ENCODE measurements at places on chromosomes 11 and 22.
A peak's percentile ranks its signal among the peaks of the same experiment; 100 is the strongest.

GRCh38 chr11:6233984-6234386 lies 451 bp downstream of the FHIP1B start:
- DNase-seq: peak; percentile 49

- peak; percentile 84 for DNase-seq
Observed at GRCh38 chr11:45982656-45983470, 60.4 kb downstream of the LARGE2 start.

- DNase-seq: no peak
Observed at GRCh38 chr11:100543386-100543785, 143.7 kb upstream of the ARHGAP42 start.

DNA sequence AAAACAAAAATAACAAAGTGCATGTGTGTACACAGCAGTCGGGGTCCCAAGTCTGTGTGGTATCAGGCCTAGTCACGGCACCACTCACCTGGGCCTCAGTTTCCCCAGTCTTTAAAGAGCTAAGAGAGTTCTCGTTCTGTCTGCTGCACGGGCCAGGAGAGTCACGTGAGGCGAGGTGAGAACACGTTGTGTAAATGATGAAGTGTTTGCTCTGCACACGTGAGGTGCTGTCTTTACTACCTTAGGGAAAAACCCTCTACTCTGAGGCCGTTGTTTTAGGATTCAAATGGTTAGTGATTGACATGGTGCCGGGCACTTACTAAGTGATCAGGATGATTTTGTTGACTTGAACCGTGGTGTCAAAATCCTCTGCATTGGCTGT lies 86.5 kb upstream of the PPARA start:
- peak; percentile 65 for DNase-seq

- DNase-seq: no peak
Observed at GRCh38 chr11:118275176-118275575, 11.1 kb upstream of the MPZL2 start.

DNA sequence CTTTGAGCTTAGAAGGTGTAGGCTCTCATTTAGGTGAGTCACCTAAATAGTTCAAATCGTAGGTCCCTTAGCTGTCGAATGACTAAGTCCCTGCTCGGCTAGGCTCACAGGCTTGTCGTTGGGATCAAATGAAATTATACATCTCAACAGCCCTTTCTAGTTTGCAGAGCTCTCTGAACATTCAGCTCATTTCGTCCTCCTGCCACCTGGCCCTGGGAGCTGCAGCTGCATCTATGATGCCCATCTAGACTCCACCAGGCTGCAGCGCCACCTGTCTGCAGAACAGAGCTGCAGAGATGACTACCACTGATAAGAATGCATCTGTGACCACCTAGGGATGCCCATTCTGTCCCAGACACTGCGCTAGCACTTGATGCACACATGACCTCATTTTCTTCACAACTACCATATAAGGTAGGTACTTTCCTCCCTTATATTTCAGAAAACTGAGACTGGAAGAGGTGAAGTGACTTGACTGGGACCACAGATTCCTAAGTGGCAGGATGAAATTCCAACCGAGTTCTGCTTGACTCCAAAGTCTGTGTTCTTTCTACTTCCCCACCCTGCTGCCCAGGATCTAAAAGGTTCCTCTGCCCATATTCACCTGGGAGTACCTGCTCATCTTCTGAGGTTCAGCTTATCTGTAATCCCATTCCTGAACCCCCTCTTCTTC lies 141.1 kb upstream of the NARS2 start:
- peak; percentile 50 for DNase-seq
